SJCRH30 (cell line): ENCODE measurements at places on chromosomes 2 and 18.

DNA sequence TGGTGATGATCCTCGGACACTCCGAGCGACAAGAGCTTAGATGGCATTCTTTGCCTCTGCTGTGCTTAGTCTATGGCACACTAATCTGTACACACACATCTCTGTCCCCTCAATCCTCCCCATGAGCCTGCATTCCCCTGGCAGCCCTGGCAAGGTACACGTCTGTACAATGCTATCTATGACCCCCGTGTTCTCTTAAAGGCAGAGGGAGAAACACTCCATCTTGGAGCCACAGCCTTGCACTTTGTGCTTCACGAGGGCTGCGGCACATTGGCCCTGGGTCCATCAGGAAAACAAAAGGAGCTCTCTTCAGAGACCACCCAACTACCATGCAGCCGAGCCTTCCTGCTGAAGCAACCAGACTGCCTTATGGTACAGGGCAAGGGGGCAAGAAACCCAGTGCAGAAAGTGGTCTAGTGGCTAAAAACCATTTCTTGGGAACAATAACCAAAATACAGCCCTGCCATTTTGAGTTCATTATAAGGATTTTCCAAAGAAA, 42.5 kb downstream of the STEAP3 start:
- DNase-seq, result no peak
- peaks cover 5% of the 10 kb centered on the region; the same call in 1 of the 2 replicates for H3K4me1 ChIP-seq
- H3K36me3 ChIP-seq, result no peaks in the 10 kb centered on the region
- no peaks in the 10 kb centered on the region for H3K27me3 ChIP-seq
- H3K4me3 ChIP-seq, result no peak overlapping the region

- H3K4me3 ChIP-seq, result peak overlapping the region; percentile 93
- peaks cover 4% of the 10 kb centered on the region for H3K4me1 ChIP-seq
- H3K27me3 ChIP-seq, result no peaks in the 10 kb centered on the region
- H3K36me3 ChIP-seq, result peaks cover 4% of the 10 kb centered on the region; the same call in 1 of the 2 replicates
These were observed 617 bp downstream of the CCDC142 start for GRCh38 chr2:74481961-74482800.

DNA sequence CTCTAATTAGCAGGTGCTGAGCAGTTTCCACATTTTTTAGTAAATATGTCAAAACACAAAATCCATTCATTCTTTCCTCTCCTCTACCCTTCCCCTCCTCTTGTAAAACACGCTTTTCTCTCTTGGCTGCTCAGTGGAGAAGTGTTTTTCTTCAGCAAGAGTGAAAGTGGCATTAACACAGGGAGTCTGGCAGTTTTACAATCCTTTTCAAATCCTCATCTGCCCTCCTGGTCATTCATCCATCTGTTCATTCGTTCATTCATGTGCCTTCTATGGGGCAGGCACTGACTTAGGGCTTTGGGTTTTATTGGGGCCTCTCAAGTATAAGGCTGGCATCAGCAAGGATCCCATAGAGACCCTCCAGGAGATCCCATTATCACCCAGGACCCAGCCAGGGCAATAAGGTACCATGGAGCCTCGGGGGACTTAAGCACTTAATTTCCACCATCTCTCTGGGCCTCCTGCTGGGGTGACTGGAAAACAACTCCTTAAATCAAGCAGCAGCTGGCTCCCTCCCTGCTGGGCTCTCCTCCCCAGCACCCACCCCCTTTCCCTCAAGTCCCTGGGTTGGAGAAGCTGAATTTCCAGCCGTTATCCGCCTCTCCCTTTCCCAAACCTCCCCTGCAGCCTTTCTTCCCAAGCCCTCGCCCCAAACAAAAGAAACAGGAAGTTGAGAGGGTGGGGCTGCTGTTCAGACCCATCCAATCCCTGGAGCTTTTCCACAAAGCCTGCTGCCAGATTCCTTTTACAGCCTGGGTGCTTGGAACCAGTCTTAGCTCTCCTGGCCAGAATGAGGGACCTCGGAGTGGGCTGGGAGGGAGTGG, 32.6 kb downstream of the MARCHF4 start:
- peak overlapping the region; percentile 25 for H3K4me3 ChIP-seq
- H3K4me1 ChIP-seq, result peaks cover 5% of the 10 kb centered on the region
- no peak overlapping the region for H3K27ac ChIP-seq
- H3K27me3 ChIP-seq, result no peaks in the 10 kb centered on the region

DNA sequence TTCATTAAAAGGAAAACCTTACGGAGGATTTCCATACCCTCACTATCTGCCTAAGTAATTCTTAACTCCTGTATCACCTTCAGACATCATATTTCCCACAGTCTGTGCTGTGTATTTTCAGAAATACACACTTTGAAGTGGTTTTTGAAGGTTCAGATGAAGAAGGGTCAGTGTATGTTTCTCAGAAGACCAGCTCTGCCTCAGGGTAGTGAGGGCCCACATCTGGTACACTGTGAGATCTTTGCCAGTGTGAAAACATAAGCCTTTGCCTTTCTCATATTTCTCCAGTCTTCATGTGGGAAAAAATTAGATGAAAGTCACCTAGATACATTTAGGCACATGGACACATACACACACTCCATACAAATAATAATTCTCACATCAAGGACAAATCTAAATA, 408.4 kb downstream of the RIT2 start:
- H3K4me1 ChIP-seq, result no peaks in the 10 kb centered on the region
- no peak overlapping the region for H3K27ac ChIP-seq
- DNase-seq, result no peak
- no peaks in the 10 kb centered on the region for H3K36me3 ChIP-seq
- no peaks in the 10 kb centered on the region for H3K27me3 ChIP-seq

- no peak within 1 kb of the TSS for H3K27ac ChIP-seq
- no peaks in the 10 kb centered on the region for H3K4me1 ChIP-seq
- peak; percentile 38 for DNase-seq
- peak within 1 kb of the TSS; percentile 44 for H3K4me3 ChIP-seq
- peaks cover 23% of the 10 kb centered on the region; the same call in 1 of the 2 replicates for H3K27me3 ChIP-seq
These were observed at the start of gene POMC for GRCh38 chr2:25168256-25169072. TSS of gene POMC (minus strand) at chr2:25168580. CDS start at chr2:25164772, 3,808 bp downstream.

DNA sequence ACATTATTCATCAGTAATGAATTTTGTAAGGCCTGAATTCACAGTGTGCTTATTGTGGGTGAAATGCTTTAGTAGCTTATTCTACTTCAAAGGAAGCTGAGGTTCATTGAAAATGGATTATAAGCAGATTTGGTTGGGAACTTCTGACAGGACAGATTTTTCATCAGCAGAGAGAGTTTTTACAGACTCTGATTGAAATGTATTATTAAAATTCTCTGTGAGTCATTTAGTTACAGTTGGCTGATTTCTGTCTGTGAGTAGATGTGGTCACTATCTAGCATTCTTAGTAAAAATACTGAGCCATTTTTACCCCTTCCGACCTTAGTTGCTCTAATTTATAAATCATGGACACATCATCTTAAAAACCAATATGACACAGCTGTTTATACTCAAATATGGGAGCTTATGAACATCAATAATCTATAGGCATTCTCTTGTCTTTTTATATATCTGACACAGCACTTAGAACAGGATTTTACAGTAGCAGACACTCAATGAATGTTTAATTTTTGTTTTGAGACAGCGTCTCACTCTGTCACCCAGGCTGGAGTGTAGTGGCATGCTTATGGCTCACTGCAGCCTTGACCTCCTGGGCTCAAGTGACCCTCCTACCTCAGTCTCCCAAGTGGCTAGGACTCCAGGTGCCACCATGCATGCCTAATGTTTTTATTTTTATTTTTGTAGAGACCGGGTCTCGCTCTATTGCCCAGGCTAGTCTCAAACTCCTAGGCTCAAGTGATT, 239.6 kb downstream of the BABAM2 start:
- no peaks in the 10 kb centered on the region for H3K4me1 ChIP-seq
- H3K4me3 ChIP-seq, result no peak overlapping the region
- no peaks in the 10 kb centered on the region for H3K36me3 ChIP-seq
- DNase-seq, result no peak
- no peaks in the 10 kb centered on the region for H3K27me3 ChIP-seq

DNA sequence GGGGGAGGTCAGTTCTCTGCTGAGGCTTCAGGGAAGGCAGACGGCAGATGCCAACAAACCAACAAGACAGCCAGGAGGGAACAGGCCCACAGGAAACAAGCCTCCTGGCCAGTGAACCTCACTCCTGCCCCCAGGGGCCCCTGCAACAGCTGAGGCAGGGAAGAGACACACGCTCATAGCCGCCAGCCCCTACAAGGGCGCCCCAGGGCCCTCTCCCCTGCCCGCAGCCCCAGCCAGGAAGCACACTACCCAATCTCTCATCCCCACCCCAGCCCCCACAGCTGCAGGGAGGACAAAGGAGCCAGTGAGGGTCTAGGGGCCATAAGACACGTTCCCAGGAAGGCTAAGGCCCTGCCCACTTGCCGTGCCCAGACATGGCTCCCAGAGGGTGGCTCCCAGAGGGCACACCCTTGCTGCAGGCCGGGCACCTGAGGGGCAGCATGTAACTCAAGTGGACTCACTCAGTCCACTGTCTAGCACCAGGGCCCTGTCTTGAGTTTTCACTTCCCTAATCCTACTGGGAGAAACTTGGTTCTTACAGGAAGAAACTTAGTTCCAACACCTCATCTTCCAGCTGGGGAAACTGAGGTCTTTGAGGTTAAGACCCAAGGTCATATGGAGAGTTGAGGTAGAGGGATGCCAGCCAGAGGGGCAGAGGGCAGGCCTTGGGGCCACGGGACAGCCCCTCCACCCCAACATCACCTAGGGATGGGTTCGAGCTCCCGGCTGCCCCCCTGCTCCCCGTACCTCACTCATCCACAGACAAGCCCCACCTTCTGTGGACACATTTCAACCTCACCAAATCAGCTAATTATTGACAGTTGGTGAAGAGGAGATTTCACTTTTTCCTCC, 37.3 kb downstream of the EMX1 start:
- peaks cover 25% of the 10 kb centered on the region for H3K4me1 ChIP-seq
- peak overlapping the region; percentile 39 for H3K4me3 ChIP-seq
- peak overlapping the region; percentile 99 for H3K27ac ChIP-seq
- DNase-seq, result peak; percentile 99
- H3K36me3 ChIP-seq, result no peaks in the 10 kb centered on the region

DNA sequence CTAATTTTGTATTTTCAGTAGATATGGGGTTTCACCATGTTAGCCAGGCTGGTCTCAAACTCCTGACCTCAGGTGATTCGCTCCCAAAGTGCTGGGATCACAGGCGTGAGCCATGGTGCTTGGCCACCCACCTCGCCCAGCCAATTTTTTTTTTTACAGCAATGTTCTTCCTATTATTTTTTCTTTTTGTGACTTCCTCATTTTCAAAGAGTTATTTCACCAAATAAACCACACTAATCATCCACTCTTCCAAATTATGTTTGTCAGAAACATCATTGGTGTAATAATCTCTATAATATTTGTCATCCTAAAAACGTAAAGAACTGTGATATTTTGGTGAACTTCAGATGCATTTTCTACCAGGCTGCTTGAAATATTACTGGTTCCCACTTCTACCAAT, 16.3 kb upstream of the PDCL3 start:
- no peaks in the 10 kb centered on the region for H3K27me3 ChIP-seq
- H3K4me3 ChIP-seq, result no peak overlapping the region
- H3K4me1 ChIP-seq, result peaks cover 2% of the 10 kb centered on the region; the same call in 1 of the 2 replicates
- no peaks in the 10 kb centered on the region for H3K36me3 ChIP-seq
- no peak overlapping the region for H3K27ac ChIP-seq

DNA sequence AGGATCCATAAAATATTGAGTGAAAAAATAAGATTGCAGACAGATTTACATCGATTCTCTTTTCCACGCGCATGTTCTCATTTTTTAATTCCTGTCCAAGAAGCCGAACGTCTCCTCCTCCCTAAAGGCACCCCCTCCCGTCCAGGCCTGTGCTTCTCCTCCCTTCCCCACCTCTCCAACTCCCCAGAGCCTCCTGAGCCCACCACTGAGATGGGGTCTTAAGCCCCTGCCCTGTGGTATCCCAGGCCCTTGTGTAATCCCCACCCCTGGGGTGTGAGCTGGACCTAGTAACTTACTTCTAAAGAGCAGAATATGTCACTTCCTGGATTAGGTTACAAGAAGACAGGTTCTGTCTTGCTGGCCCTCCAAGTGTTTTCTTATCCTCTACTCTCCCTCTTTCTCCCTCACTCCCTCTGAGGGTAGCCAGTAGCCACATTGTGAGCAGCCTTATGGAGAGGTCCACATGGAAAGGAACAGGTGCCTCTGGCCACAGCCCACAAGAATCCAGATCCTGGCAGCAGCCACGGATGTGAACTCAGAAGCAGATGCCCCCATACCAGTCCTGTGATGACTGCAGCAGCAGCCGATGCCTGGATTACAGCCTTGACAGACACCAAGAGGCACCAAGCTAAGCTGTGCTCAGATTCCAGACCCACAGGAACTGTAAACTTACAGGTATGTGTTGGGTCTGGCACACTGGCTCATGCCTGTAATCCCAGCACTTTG, 39.6 kb upstream of the OTOS start:
- no peak overlapping the region for H3K27ac ChIP-seq
- no peak overlapping the region for H3K4me3 ChIP-seq
- peak; percentile 73 for DNase-seq
- H3K27me3 ChIP-seq, result peaks cover 7% of the 10 kb centered on the region
- peaks cover 3% of the 10 kb centered on the region; the same call in 1 of the 2 replicates for H3K4me1 ChIP-seq
- H3K36me3 ChIP-seq, result no peaks in the 10 kb centered on the region

DNA sequence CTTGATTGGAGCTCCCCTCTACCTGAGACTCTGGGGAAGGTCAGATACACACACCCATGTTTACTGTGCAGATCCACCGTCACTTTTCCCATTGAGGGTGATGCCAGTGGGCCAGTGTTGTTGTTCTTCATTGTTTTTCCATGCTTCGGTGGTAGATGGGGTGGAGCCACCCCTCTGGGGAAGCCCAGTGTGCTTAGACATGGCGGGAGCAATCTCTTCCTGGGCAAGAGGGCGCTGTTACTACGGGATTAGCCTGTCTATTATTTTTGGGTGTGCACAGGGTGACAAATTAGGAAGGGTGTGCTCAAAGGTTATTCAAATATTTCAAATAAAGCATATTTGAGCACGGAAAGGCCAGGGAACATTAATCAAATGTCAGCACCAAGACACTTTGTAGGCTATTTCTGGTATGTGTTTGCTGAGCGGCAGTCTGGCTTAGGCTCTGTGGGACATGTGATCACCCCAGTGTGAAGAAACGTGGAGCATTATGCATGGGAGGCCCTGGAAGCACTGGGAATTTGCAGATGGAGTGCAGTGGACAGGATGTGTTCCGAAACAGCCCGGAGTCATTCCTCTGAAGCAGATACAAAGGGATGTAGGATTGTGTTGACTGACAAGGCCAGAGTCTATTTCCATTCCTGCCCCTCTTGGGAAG, 34.8 kb upstream of the SMIM21 start:
- no peak overlapping the region for H3K27ac ChIP-seq
- H3K4me3 ChIP-seq, result no peak overlapping the region
- H3K27me3 ChIP-seq, result no peaks in the 10 kb centered on the region
- no peak for DNase-seq
- H3K4me1 ChIP-seq, result no peaks in the 10 kb centered on the region
- H3K36me3 ChIP-seq, result no peaks in the 10 kb centered on the region

GRCh38 chr2:151760139-151760650, 25.9 kb upstream of the NEB start:
- no peak overlapping the region for H3K4me3 ChIP-seq
- H3K27me3 ChIP-seq, result no peaks in the 10 kb centered on the region
- peaks cover 17% of the 10 kb centered on the region for H3K4me1 ChIP-seq
- H3K27ac ChIP-seq, result no peak overlapping the region

DNA sequence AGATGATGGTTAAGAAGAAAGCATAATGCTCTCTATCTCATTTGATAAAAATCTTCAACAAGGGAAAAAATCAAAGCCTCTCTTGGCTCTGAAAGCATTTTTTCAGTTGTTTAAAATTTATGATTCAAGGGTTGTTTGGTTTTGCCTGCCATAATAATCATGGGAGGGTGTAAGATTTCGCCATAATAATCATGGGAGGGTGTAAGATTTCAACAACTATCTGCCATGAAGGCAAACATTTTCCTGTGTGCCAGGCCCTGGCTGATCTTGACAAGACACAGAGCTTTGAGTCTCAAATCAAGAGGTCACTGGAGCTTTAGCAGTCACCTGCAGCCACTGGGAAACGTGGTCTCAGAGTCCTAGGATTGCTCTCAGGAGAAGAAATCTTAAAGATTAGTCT, 175.1 kb upstream of the PIEZO2 start:
- H3K27ac ChIP-seq, result no peak overlapping the region
- no peaks in the 10 kb centered on the region for H3K27me3 ChIP-seq
- H3K36me3 ChIP-seq, result no peaks in the 10 kb centered on the region
- peaks cover 8% of the 10 kb centered on the region for H3K4me1 ChIP-seq
